ENCODE measurements at places on chromosomes 1 and 21.

- DNase-seq, result peak; percentile 93
Observed at GRCh38 chr1:212667223-212668139, 32.2 kb downstream of the BATF3 start.

- no peak for DNase-seq
Observed at GRCh38 chr21:46459356-46460112, 843 bp downstream of the DIP2A start.

DNA sequence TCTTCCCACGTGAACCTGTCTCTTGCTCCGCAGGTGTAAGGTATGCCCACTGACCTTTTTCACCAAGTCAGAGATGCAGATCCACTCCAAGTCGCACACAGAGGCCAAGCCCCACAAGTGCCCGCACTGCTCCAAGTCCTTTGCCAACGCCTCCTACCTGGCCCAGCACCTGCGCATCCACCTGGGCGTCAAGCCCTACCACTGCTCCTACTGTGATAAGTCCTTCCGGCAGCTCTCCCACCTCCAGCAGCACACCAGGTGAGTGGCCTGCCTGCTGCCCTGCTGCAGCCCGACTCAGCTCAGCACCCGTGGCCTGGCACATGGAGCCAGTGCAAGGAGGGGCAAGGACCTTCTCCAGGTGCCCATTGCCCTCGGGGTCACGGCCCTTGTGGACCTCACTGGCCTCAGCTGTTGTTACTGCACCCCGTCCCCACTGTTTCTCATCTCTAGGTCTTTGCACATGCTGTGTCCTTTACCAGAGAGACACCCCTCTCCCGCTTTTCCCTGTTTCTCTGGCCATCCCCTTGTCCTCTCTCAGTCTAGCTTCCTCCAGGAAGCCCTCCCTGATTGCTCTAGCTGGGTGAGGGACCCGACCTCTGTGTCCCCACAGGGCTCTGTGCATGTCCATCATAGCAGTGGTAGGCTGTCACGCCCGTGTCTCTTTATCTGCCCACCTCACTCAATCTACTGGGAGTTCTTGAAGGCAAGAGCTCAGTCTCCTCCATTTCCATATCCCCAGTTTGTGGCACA is 25.4 kb downstream of the ZNF362 start:
- DNase-seq, result no peak

- no peak for DNase-seq
Observed at GRCh38 chr1:178543290-178543607, 30.3 kb downstream of the TEX35 start.

- peak; percentile 53 for DNase-seq
Observed at GRCh38 chr1:174815036-174815435, 184.7 kb upstream of the CACYBP start.

GRCh38 chr1:78165816-78166215 is 120.0 kb downstream of the GIPC2 start:
- DNase-seq, result no peak

GRCh38 chr1:4344065-4344732 is 310.2 kb upstream of the AJAP1 start:
- DNase-seq, result no peak

DNA sequence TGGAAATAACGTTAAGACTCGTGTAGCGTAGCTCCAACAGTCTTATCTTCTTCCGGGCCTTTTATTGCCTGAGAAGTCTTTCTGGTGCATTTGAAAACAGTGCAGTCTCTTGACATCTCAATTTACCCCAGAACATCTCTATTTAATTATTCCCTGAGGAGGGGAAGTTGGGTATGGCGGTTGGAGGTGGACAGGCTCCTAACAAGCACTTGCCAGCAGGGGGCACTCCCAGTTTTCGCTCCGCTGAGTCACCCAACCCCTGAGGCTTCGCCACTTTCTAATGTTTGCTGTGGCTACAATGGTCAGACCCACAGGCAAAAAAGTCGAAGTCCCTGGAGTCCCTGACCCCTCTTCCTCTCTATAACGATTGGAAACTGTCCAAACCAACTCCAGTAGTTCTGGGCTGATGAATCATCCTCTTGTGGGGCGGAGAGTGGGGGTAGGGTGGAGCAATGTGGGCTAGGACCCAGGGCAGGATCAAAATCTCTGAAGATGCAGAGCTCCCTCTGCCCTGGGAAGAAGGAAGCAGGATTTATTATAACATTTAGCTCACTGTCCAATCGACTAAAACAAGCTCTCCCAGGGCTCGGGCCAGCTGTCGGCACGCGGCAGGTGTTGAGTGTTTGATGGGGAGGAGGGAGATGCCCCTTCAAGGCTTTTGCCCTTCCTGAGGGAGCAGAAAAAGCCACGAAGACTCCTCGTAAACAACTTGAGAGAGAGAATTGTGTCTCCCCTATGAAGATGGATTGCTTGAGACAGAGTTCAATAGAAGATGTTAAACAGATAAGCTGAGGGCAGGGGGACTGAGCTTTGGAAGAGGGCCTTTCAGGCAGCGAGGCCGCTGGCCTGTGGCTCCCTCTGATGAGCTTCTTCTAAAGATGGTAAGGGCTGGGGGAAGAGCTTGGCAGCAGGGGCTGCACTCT is 85.7 kb downstream of the BRINP2 start:
- peak; percentile 49 for DNase-seq

DNA sequence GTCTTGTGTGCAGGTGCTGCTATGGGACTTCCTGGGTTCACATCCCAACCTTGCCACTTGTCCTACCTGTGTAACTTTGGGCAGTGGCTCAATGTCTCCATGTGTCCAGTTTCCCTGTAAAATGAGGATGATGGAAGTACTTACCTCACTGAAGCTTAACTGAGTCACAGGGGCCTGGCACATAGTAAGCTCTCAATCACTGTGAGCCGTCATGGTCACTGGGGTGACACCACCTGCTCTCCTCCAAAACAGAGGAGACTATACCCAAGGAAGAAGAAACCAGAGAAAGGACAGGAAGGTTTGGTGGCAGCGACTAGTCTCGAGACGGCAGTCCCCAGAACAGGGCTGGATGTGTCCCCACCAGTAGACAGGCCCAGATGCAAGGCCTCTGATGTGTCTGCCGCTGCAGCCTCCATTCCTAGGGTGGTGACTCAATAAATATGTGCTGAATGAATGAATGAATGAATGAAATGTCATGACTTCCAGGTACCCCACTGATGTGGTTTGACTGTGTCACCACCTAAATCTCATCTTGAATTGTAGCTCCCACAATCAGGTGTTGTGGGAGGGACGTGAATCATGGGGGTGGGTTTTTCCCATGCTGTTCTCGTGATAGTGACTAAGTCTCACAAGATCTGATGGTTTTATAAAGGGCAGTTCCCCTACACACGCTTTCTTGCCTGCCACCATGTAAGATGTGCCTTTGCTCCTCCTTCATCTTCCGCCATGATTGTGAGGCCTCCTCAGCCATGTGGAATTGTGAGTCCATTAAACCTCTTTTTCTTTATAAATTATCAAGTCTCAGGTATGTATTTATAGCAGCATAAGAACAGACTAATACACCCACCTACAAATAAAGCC is 13.0 kb upstream of the LRP8 start:
- DNase-seq, result no peak

DNA sequence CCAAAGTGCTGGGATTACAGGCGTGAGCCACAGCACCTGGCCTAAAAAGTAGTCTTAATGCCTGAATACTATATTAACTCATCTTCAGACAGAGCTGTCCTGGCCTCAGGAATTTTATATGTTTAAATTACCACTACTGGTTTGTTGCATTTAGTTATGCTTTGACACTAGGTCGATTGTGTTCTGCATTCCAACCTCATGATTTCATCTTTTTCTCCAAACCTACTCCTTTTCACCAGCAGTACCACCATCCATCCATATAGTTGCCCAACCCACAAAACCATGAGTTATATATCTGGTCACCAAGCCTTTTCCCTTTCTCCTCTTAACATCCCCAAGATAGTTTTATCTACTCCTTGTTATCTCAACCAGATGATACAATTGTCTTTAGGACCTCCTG is 22.6 kb downstream of the FMO5 start:
- DNase-seq, result no peak

GRCh38 chr1:93180723-93181613 is at the start of gene CCDC18:
TSS of gene CCDC18 (plus strand) at chr1:93180724. CDS start at chr1:93183362, 2,638 bp downstream.
- DNase-seq, result no peak

GRCh38 chr1:89536555-89537341 is 12.1 kb downstream of the LRRC8B start:
- DNase-seq, result no peak

DNA sequence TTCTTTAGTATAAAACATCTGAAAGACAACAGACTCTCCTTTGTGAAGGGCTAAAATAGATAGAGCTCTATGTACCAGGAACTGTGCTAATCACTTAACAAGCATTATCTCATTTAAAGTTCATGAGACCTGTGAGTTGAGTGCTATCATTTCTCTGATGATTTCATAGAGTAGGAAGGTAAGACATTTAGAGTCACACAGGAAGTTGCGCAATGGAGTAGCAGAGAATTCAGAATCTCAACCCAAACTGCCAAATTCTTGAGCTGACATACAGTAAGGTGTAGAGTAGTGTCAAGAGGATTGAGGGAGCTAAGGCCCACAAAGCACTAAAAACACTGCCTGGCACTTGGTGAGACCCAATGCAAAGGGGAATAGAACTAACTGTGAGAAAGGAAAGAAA is 384.3 kb downstream of the NTNG1 start:
- no peak for DNase-seq

GRCh38 chr1:15362737-15363128 is 47.0 kb upstream of the EFHD2 start:
- no peak for DNase-seq

DNA sequence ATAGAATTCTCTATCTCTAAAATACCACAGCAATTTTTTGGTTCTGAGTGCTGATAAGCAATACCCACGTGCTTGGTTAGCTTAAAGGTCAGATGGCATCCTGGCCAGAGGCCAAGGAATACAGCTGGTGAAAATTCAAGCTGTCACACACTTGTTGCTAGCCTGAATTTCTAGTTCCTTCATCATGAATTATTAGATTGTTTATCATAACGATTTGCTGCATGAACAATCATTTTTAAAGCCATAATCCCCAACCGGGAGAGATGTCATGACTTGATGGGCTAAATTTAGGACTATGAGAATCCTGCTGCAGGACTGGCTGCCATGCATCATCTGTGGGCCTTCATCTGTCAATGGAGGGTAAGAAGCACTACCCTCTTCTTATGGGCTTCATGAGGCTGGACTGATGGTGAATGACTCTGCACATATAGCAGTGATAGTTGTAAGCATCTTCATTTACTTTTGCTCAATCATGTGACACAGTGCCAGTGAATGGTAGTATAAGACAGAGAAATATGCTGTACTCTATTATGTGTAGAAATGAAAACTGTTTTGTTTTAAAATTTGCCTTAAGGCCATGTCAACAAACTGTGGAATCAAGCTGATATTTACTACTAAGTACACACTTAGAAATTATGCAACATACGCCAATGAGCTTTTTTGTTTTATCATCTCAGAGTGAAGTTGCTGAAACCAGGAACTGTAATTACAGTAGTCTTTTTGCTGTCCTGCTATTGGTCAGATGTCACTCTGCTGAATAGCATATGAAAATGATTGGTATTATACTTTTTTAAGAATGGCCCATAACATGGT is 80.5 kb upstream of the RALGPS2 start:
- no peak for DNase-seq

- DNase-seq, result no peak
Observed at GRCh38 chr1:221718381-221719277, 23.3 kb downstream of the DUSP10 start.

DNA sequence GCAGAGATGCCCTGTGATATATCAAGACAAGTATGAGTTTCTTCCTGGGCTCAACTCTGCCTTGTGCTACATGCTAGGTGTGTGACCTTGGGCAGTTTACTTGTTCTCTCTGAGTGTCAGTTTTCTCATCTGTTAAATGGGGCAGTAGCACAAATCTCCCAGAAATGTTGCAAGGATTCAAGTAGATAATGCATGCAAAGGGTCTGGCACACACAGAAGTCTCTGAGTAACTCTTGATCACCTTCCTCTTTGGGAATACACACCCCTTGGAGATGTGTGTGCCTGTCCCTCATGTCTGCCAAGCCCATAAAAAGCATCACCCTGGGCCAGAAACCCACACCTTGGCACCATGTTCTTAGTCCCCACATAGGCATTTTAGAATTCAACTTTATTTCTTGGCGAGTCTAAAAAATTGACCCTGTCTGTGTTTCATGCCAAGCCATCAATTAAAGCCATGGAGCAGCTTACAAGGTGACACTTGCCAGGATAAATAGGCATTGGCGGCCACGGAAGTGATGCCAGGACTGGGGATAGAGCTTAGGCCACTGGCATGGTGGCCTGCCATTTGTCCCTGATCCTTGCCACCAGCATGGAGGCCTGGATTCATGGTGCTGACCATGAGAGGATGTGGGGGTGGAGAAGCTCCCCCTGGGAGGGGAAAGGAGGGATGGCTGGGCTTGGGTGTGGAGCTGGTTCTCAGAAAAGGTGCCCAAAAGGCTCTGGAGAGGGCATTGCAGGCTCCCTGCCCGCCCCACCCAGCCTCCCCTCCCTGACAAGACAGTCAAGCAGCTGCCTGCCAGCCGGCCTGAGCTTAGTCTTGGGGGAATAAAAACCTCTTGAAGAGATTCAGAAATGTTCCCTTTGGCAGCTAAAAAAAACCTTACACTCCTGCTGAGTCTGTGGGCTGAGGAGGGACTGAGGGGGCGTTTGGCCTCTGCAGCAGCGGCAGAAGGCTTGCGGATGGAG is 118.0 kb upstream of the IPO9 start:
- no peak for DNase-seq

- no peak for DNase-seq
Observed at GRCh38 chr1:107643766-107644165, 321.2 kb downstream of the VAV3 start.

DNA sequence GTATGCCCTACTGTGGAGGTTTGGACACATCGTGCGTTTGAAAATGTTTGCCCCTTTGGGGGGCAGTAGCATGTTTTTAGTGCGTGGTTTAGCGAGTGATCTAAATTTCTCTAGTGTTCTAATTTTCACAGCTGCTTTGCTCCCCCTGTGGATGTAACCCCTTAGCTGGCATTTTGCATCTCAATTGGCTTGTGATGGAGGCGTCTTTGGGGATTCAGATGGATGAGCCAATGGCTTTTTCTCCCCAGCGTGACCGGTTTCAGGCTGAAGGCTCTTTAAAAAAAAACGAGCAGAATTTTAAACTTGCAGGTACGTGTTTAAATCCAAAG is 836 bp downstream of the CDC7 start:
- DNase-seq, result no peak
